ENCODE measurements at places on chromosomes 5 and 9. TPM values are rescaled to one million over a fixed set of nuclear protein-coding genes. Genes with fewer than 3 reads are reported as not detected.

Gene HINT2
- polyA plus RNA-seq: 49.7 TPM

Gene SPATA31C2
- polyA plus RNA-seq: 0.52 TPM

Gene TEX48
- not detected for polyA plus RNA-seq

Gene NR2F1
- polyA plus RNA-seq: 220 TPM

Gene LAMC3
- polyA plus RNA-seq: 22.8 TPM

Gene FRMD3
- 20.9 TPM for polyA plus RNA-seq

Gene PLPP1
- polyA plus RNA-seq: 78.4 TPM

Gene PCDHB10
- 7.2 TPM for polyA plus RNA-seq

Gene NUTM2F
- polyA plus RNA-seq: not detected

Gene RASGEF1C
- 0.27 TPM for polyA plus RNA-seq

Gene OTP
- not detected for polyA plus RNA-seq

Gene CDO1
- 22.9 TPM for polyA plus RNA-seq

Gene PRPF4
- polyA plus RNA-seq: 43.3 TPM

DNA sequence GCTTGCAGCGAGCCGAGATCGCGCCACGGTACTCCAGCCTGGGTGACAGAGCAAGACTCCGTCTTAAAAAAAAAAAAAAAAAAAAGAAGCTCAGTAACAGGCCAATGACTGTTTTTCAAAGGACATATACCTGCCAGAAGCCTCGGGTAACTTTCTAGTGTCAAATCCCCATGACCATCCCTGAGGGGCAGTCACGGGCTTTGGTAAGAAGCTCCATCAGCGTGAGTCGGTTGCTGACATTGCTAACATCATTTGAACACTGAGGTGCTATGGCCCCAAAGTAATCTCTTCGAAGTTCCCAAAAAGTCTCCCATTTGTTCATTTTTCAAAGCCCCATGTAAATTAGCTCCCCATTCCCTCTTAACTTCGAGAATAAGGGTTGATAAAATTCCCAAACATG, 11.6 kb downstream of the NAIP start:
- no peak for DNase-seq

DNA sequence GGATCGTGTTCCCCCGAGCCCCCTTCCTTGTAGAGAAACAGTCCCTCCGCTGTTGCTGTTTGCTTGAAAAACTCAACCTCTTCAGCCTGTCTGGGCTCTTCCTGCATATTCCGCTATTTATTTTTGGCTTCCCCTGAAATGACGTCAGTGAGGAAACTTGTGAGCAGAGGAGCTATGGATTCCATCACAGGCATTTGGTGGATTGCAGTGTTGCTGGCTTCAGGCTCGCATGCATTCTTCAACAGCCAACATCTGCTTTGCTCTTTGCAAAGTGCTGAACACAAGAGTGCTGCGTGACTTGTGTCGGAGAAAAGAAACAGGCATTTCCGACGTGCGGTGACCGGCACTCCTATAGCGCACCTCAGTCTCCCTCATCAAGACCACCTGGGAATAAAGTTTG, 232.7 kb downstream of the RFK start:
- DNase-seq: peak; percentile 36

DNA sequence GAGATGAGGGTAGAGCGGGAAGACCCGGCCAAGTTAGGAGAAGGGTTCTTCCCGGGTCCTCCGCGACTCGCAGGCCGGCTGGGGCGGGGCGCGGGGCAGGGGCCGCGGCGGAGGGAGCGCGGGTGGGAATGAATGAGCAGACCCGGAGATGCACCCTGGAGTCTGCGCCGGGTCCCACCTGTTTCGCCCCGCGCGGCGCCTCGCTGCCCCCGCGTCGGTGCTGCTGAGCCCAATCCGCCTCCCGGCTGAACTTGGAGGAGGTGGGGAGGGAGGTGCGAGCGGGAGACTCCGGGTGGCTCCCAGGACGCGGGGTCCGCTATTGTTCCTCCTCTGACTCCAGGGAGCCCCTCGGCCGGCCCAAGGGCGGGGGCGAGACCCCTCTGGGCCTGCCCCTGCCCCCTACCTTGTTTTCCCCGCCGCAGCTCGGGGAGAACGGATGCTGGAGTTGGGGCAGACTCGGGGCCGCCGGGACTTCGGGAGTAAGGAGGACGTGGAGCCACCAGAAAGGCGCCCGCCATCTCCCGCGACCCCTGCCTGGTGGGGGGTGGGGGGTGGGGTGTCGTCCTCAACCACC, 659 bp downstream of the RAI14 start:
- peak; percentile 29 for DNase-seq

- no peak for DNase-seq
Observed at GRCh38 chr9:128912270-128912853, 8.4 kb upstream of the PHYHD1 start.

- no peak for DNase-seq
Observed at GRCh38 chr5:108715408-108715807, 32.3 kb upstream of the FER start.

DNA sequence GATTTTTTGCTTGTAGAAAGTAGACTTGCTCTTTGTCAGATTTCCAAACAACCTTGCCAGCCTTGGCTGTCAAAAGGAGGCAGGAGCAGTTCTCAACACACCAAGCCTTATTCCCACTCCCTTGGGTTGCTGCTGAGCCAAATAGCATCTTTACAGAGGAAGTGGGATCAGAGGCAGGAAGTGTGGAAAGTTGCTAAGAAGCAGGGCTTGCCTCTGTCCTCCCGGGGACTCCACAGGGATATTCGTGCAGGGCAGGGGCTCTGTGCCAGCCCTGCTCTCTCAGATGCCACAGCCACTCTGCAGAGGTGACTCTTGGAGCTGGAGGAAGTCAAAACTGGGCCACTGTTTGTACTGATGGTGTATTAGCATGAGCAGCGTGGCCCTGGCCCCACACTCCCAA, 24.3 kb downstream of the PTPDC1 start:
- DNase-seq: no peak

DNA sequence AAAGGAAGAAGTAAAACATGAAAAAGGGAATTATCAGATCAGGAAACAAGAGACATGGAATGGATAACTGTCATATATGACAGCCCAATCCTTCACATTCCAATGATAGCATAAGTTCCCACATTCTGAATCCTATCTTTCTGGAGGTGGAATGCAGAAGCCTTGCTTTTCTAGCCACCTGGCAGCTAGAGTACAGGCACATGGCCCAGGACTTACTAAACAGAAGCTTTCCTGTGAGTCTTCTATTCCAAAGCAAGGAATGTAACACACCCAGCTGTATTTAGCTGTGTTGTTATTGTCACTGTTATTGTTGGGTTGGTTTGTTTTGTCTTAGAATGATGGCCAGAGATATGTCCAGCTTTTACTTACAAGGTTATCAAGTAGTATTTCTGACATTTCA, 780.5 kb upstream of the ZNF608 start:
- DNase-seq: no peak

DNA sequence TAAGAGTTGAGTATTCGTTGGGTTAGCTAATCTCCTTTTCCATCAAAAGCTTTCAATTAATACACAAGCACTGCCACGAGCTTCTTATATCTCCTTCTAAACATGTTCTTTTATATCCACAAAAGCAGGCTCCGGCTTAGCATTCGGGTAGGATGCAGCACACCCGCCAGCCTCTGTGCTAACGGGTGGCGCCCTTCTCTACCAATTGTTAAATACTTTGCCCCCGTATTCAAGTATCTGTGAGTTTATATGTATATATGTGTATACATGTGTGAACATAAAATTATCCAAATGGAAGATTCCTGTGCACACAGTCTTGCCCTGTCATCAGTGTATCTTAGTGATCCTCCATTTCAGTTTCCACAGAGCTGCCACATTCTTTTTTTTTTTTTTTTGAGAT, 27.8 kb downstream of the BNIP1 start:
- DNase-seq: no peak

DNA sequence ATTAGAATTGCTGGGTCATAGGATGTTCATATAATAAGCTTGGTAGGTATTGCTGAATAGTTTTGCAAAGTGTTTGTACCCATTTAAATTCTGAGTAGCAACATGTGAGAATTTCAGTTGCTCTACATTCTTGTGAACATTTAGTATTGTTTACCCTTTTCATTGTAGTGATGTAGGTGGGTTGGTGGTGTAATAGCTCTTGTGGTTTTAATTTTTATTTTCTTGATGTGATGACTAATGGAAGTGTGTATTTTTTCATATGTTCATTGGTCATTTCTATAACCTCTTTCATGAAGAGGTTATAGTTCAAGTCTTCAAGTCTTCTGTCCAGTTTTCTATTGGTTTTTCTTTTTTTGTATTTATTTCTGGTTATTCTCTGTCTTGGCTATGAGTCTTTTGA, 34.4 kb downstream of the RASA1 start:
- DNase-seq: no peak

- DNase-seq: no peak
Observed at GRCh38 chr5:87004101-87004500, 263.6 kb upstream of the RASA1 start.

GRCh38 chr5:68932830-68933434, 160.9 kb upstream of the SLC30A5 start:
- DNase-seq: no peak

GRCh38 chr9:95143591-95144561, 173.6 kb downstream of the FANCC start:
- DNase-seq: peak; percentile 64

DNA sequence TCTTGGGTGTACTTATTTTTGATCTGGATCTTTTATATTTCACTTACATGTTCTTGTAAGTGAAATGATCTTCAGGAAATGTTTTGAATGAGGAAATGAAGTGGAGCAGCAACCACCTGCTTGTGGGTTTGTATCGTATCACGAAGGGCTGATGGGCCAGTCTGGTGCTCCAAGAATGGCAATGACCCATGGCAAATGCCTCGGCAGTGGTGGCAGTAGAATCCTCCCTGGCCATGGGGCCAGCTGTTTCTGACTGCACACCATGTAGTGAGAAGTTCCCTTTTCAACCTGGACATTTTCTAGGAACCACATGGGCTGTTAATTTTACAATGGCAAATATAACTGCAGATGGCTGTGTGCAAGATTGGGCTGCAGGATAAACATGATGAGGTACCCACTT, 29.9 kb downstream of the MAT2B start:
- no peak for DNase-seq

DNA sequence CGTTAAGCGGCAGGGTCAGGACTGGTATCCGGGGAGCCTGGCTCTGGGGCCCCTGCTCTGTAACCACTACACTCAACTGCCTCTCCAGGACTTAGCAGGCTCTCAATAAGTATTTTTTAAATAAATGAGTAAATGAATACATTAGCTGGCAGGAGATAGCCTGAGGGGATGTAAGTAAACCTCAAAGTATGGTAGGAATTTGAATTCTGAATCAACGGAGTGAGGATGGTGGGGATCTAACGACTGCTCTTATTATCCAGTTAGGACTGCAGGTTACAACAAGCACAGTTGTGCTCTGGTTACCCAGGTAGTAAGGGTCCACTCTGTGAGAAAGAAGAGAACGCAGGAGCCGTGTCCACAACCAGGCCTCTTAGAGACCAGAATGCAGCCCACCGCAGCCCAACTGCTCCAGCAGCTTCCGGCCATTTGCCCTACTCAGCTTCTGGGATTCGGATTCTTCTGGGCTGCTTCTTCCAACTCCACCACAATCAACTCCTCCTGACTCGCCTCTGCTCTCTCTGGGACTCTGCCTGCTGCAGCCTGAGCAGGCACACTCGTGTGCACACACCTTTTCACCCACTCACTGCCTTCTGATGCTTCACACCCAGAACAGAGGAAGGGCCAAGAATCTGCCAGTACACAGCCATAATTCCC, 52.6 kb downstream of the MED27 start:
- DNase-seq: no peak

GRCh38 chr5:501105-501830, 23.0 kb downstream of the SLC9A3 start:
- no peak for DNase-seq

- DNase-seq: no peak
Observed at GRCh38 chr5:156274453-156274852, 52.5 kb upstream of the SGCD start.
